ENCODE measurements at places on chromosomes 11 and 22.

- DNase-seq = no peak
Observed at GRCh38 chr11:69122326-69122629, 33.5 kb upstream of the SMIM38 start.

DNA sequence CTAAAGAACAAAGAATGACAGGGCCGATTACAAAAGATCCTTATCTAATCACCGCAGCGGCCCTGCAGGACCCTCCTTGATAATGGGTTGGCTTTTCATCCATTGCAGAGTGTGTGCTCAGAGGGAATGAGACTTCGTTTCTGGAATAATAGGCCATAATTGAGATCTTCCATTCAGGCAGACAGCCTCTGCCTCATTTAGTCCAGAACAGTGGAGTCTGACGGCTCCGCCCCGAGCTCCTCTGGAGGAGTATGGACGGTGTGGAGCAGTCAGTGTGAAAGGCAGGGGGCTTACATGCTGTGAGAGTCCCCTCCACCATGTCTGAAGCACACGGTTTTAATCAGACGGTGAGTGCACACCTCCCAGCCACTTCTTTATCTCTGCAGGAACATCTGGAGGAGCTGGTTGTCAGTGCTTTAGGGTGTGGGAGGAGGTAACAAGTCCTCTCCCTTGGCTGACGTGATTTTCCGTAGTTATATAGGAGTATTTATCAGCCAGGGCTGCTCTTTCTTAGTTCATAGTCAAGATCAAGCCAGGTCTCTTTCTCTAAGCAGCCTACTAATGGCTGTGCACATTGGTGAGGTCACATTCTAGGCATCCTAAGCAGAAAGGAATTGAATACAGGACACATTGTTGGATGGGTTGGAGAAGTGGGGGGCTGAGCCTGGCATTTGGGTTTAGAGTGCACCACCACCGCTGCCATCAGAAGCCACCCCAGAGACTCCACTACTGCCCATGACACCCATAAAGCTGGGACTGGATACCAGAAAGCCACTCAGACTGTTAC lies 1477.9 kb downstream of the TBC1D22A start:
- DNase-seq = no peak

DNA sequence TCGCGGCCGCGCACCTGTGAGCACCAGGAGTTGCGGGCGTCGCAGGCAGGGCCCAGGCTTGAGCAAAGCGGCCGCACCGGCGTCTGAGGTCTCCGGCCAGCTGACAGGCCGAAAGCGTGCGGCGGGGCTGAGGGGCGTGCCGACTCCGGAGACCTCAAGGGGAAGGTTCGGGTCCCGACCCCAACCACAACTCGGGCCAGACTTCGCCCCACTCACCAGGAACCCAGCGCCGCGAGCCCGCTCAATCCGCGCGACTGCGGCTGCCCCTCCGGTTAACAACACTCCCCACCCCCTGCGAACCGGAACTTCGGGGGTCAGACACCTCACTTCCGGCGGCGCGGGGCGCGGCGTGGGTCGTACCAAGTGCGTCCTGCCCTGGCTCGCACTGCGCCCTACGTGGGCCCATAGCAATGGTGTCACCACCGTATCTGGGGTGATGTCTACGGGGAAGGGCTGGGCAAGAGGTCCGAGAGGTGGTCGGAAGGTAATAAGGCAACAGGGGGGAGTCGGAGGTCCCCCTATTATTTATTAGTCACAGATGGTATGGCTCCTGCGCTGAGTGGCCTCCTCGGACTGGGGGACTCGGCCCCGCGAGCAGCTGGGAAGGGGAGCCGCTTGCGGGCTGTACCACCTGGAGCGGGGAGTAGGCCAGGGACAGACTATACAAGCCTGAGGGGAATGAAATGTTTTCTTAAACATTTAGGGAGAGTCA lies at the start of gene SYVN1:
SYVN1 (minus strand) TSS at position 280 of the 712 bp plus-strand sequence. CDS start 918 bp downstream, outside the sequence.
- peak; percentile 82 for DNase-seq

- peak; percentile 40 for DNase-seq
Observed at GRCh38 chr11:17992916-17993315, 19.9 kb downstream of the SERGEF start.

DNA sequence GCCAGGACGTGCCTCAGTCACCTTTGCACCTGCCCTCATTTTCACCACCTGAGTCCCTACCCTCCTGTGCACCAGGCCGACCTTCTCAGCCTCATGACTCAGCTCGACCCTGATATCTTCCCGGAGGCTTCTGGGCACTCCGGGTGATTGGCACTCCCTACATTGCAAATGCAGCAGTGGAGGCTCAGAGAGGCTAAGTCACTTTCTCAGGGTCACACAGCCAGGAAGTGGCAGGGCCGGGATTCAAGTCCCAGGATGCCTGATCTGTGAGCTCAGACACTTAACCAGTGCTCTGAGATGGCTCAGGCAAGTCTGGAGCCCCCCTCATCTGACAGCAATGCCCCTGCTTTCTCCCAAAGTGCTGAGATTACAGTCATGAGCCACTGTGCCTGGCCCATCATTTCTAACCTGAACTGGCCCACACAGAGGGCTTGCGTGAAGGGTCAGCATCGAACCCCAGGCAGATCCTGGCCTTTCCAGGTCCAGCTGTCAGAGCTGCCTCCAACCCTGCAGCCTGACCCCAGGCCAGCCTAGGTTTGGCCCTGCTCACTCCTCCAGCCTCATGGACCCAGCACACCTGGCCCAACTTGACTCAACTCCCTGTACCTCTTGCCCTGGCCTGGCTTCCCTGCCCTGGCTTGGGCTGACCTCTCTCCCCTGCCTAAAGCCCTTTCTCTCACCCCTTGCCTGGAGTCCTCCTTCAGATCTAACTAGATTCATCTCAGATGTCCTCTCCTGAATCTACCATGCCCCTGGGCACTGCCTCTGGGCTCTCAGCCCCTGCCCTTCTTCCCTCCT lies 40.7 kb upstream of the RTL6 start:
- DNase-seq = no peak

GRCh38 chr22:38872831-38873248 lies 824 bp upstream of the CBX6 start:
- DNase-seq = no peak

DNA sequence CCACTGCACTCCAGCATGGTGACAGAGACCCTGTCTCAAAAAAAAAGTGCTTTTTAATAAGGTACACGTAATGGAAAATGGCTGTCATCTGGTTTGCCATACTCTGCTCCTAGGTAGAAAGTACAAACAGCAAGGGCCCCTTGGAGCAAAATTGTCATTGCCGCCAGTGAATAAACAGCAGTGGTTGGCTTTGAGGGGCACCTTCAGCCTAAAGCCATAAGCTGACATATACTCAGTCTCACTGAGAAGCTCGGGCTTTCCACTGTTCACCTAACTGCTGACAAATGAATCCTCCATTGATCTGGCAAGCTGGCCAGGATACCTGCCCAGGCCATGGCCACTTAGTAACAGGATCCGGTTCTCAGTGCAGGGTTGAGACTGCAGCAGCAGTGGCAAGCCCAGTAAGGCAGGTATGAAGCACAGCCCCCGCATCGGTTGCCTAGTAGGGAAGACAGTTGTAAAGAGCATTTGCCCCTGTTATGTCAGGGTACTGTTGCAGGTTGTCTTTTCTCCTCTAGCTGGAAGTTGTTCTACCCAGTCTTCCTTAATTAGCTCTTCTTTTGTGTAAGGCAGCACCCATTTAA lies 38.8 kb downstream of the MARK2 start:
- DNase-seq = no peak

DNA sequence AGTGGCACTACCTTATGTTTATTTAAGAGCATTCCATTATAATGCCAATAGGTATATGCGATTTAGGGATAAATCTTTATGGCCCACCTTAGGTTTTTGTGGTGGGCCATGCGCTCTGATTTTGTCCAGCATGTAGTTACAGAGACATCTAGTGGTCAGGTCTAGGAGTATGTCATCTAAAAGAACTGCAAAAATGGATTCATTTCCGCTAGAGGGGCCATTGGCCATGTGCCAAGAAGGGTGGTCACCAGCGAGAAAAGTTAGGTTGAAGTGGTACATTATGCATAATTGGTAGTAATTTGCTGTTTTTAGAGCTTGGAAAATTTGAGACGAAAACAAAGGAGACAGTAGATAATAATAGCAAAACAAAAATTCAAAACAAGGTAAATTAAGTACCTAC lies 27.7 kb downstream of the LRRC4C start:
- no peak for DNase-seq

- DNase-seq = no peak
Observed at GRCh38 chr22:47423861-47424820, 661.7 kb downstream of the TBC1D22A start.

- no peak for DNase-seq
Observed at GRCh38 chr11:71249301-71249700, 3.1 kb downstream of the SHANK2 start.

DNA sequence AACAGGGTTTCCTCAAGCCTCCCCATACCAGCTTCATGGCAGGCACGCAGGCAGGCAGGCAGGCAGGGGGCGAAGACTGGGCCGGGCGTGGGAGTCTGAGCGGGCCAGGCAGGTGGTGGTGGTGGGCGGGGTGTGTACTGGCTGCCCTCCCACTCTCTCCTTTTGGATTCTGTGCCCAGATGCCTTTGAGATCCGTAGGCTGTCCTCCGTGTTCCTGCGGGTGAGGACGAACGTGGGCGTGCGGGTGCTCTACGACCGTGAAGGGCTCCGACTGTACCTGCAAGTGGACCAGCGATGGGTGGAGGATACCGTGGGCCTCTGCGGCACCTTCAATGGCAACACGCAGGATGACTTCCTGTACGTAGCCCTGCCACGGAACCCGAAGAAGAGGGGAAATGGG lies 23.0 kb downstream of the OTOG start:
- peak; percentile 49 for DNase-seq

- no peak for DNase-seq
Observed at GRCh38 chr11:72454791-72455190, 20.5 kb upstream of the CLPB start.

DNA sequence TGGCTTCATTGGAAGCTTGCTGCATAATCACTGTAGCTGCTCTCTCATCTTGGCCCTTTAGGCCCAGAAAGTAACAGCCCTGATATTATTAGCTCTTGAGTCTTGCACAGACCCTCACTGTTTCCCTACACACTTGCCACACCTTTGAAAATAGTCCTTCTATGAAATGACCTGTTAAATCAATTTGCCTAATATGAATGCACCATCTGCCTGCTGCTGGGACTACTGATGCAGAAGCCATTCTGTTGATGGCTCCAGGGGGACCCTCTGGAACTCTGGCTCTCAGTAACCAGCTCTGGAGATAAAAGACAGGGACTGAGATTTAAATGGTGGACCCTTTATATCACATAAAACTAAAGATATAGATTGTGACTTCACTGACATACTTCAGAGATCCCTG lies 14.7 kb upstream of the AMPD3 start:
- no peak for DNase-seq

DNA sequence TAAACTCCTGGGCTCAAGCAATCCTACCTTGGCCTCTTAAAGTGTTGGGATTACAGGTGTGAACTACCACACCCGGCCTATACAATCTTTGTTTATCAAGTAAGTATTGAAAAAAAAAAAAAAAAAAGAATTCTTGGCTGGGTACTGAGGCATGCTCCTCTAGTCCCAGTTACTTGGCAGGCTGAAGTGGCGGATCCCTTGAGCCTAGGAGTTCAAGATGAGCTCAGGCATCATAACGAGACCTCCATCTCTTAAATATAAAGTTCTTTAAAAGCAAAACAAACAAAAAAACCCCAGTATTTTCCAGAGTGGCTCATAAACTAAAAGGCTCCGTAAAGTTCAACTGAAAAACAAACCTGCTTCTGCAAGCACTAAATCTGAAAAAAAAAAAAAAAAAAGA lies 50.3 kb upstream of the GAB2 start:
- no peak for DNase-seq

GRCh38 chr11:12382451-12382850 lies 5.1 kb downstream of the PARVA start:
- no peak for DNase-seq

- DNase-seq = no peak
Observed at GRCh38 chr22:44599500-44600140, 101.6 kb upstream of the RTL6 start.

GRCh38 chr11:7564803-7565202 lies 51.0 kb downstream of the PPFIBP2 start:
- no peak for DNase-seq

GRCh38 chr11:65529475-65530156 lies 4.7 kb downstream of the SCYL1 start:
- no peak for DNase-seq

DNA sequence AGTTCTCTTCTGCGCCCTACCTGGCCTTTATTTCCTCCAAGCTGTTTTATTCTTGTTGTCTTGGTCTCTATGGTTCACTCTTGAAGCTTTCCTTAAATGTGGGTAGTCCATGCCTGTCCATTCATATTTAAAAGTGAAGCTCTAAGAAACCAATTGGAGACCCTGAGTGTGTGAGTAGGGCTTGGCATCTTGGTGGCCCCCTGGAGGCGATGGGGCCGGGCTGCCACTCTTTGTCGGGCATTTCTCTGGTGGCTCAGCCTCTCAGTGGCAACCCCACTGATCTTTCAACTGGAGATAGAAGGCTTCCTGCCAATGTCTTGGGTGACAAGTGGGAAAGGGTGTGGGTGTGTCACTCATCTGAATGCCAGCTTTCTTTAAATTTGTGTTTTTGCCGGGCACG lies 9.1 kb downstream of the TRPT1 start:
- DNase-seq = no peak

- DNase-seq = no peak
Observed at GRCh38 chr11:128424851-128425285, 162.5 kb downstream of the ETS1 start.

- DNase-seq = peak; percentile 18
Observed at GRCh38 chr11:14029971-14030920, 67.7 kb downstream of the SPON1 start.

DNA sequence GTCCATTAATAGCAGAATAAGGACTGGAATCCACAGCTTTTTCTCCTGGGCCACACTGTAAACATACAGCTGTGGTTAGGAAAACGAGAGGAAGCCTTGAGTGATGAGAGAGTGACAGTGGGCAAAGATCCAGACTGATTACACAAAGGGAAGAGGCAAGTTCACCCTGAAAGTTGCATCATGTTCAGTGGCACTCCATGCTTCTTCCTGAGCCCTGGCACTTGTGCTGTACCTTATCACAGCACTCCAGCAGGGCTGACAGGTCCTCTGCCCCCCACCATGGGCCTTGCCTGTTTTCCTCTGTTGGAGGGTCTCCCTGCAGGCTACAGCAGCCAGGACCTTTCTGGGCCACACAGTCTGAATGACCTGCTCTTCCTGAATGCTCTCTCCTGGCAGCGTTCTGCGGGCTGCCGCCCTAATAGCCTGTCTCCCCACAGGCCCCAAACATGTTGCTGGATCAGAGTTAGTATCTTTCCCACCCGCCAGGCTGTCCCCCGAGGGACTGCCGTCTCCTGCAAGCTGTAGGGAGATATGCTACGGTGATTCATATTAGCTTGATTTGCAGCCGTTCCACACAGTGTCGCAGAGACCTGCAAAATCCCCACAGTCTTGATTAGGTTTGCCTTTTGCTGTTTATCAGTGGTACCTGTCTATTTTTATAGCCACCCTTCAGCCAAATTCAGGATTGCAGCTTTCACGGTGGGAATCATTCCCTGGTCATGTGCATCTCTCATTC lies 60.2 kb downstream of the NTM start:
- DNase-seq = no peak

- no peak for DNase-seq
Observed at GRCh38 chr11:33616552-33616951, 84.1 kb downstream of the C11orf91 start.
